ENCODE measurements at places on chromosomes 4 and X.

DNA sequence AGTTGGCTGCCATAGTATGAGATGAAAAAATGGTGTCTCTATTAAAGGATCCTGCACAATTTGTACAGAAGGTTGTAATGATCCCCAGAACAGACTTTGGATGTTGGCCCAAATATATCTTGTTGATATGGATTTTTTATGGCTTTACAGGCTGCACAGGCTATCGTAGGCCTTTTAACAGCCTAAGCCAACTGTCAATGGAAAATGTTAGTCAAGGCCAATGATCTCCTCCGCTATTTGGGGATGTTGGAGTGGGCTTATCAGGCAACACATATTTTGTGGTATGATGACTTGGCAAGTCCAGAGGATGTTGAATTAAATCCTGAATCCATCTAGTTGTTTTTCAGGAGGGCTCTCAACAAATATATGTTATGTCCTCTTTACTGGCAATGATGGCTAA, 42.1 kb downstream of the ZCCHC13 start:
- no peak for DNase-seq

GRCh38 chrX:16826207-16826606, 39.9 kb downstream of the TXLNG start:
- peak; percentile 67 for DNase-seq

- DNase-seq = peak; percentile 11
Measured at GRCh38 chr4:78437608-78438088, 113.9 kb upstream of the ANXA3 start.

DNA sequence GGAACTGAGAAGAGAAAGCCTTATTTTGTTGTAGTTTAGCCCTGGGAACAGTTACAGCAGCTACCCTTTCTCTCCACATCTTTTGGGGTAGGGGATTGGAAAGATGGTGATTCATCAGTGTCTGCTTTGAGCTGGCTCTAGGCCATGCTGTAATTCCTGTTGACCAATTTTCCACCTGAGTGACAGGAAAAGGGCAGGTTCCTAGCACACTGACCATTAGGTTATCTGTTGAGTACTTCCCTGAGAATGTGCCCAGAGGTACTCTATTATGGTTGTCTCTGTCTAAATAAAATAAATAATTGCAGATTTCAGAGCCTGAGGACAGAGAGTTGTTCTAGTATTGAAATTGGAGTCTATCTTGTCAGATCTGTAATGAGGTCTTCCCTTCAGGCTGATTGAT, 109.0 kb downstream of the ENOX2 start:
- DNase-seq = no peak

DNA sequence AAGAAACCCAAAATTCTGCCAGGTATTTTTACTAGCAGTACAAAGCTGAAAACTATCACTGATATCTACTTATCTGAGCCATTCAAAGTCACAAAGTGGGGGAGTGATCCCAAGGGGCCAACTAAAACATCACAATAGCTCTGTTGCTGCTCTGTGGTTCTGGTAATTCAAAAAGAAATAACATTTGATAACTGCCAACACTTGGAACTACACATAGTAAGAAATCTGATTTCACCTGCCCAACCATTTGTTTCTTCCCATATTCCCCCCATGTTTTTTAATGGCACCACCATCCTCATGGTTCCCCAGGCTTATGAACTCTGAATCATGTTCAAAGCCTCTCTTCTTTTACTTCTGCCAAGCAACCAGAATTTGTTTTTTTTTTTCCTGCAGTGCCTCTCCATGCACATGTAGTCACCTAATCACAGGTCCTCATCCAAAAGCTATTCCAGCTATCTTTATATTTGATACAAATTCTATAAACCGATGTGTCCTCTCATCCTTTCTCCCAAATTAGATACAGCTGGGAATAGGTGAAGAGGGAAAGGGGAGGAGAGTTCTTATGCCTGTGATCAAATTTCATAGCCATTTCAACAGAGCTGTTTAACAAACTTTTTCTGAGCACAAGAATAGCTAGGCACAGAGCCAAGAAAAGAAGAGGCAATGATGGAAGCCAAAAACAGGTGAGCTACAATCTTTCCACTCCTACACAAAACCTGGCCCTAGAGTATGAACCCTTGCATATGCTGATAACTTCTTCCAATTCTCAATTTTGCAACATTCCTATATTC, 7.7 kb downstream of the AMMECR1 start:
- DNase-seq = no peak

DNA sequence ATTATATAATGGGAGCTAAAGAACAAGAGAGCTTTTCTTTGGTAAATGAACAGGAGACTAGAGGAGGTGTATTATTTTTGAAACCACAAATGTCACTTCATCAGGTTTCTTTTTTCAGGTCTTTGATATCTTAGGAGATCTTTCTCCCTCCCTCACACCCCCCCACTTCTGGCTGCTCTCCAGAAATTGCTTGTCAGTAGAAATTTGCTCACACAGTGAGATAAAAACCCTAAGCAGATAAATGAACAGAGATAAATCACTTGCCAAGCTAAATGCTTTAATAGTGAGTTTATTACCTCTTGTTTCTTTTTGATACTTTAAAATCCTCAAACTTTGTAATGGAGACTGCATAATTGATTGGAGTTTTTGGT, 421.2 kb upstream of the TENM3 start:
- DNase-seq = no peak
